ENCODE measurements at places on chromosomes 2 and 18.

DNA sequence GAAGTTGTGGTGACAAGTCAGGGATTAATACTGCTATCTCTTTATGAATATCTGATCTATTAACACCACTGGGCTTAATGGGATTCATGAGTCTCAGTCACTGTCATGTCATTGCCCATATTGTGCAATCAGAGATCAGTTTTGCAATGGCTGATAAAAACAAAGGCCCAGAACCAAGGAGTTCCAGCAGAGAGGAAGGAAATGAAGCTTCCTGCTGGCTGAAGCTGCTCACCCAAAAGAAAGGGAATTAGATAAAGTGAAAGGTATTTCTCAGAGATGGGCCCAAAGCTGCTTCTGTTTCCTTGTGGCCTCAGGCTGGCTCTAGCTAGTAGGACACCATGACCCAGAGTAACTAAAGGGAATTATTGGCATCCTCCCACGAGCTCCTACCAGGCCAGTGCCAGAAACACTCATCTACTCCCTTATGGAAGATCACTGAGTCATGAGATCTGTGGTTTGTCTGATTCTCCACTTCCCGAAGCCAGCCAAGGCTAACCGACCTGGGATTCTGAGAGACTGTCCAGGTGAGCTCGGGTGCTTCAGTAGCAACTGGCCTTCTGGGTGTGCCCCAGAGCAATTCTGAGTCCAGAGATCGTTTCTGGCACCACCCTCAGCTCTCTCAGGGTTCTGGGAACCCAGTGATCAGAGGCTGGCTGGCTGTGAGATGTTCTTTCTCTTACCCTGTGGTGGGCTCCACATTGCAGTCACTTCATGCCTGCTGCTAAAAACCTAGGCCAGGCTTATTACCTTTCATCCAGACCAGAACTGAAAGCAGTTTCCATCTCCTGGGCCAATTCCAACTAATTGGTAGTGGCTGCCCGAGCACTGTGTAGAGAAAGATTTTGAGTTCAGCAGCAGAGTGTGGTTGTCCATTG lies 129.5 kb upstream of the PELI1 start:
- DNase-seq, result no peak

- DNase-seq, result no peak
Observed at GRCh38 chr18:12027046-12027445, 45.7 kb downstream of the IMPA2 start.

GRCh38 chr2:950080-950966 lies at the start of gene SNTG2:
Gene SNTG2 (plus strand): TSS chr2:950849. CDS start chr2:950997, 148 bp downstream.
- peak; percentile 69 for DNase-seq

DNA sequence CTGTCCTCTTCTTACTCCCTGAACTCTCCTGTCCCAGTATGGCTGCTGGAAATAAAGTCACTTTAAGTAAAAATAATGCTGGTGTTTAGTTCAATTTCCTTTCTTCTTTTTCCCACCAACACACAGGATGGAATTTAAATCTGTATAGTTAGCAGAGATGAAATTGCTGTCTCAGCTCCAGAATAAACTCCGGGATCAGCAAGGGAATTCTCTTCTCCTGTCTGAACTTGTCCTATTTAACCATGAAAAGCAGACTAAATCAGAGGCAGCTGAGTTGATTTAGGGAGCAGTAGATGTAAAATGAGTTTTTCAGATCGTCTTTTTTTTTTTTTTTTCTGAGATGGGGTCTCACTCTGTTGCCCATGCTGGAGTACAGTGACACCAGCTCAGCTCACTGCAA lies 25.9 kb downstream of the TTLL4 start:
- DNase-seq, result no peak

GRCh38 chr18:79434607-79435401 lies 39.1 kb downstream of the NFATC1 start:
- no peak for DNase-seq

- DNase-seq, result no peak
Observed at GRCh38 chr2:224334726-224335125, 67.2 kb downstream of the FAM124B start.

DNA sequence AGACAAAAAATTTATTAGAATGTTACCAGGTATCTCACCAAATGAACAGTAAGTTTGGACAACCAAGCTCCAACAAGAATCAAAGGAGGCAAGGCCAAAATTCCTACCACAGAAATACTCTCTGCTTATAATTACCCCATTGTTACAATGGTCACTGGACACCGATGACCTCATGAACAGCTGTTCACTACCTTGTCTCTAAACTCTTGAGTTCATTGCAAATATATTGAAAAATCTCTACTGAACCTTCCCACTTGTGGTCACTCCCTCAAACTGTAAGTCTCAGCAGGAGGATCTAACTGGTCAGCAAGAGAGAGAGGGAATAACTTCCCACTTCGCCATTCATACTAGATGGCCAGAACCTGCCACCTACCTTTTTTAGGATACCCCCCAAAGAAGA lies 50.0 kb downstream of the ERBB4 start:
- DNase-seq, result no peak

GRCh38 chr2:17245906-17246305 lies 272.3 kb downstream of the RAD51AP2 start:
- DNase-seq, result no peak

- no peak for DNase-seq
Observed at GRCh38 chr2:158740127-158740526, 55.0 kb upstream of the DAPL1 start.

GRCh38 chr2:199356412-199356811 lies 101.3 kb downstream of the SATB2 start:
- DNase-seq, result no peak

- no peak for DNase-seq
Observed at GRCh38 chr2:193895226-193895625, 1700.5 kb upstream of the TMEFF2 start.

GRCh38 chr2:101311696-101312017 lies 3.2 kb upstream of the RNF149 start:
- DNase-seq, result no peak

- no peak for DNase-seq
Observed at GRCh38 chr18:31206787-31207381, 44.2 kb upstream of the DSC1 start.

GRCh38 chr2:238645716-238646115 lies 202.2 kb upstream of the TWIST2 start:
- DNase-seq, result no peak

- no peak for DNase-seq
Observed at GRCh38 chr2:174573621-174574081, 24.0 kb downstream of the WIPF1 start.

GRCh38 chr18:55862693-55863390 lies 274.9 kb upstream of the TCF4 start:
- no peak for DNase-seq

DNA sequence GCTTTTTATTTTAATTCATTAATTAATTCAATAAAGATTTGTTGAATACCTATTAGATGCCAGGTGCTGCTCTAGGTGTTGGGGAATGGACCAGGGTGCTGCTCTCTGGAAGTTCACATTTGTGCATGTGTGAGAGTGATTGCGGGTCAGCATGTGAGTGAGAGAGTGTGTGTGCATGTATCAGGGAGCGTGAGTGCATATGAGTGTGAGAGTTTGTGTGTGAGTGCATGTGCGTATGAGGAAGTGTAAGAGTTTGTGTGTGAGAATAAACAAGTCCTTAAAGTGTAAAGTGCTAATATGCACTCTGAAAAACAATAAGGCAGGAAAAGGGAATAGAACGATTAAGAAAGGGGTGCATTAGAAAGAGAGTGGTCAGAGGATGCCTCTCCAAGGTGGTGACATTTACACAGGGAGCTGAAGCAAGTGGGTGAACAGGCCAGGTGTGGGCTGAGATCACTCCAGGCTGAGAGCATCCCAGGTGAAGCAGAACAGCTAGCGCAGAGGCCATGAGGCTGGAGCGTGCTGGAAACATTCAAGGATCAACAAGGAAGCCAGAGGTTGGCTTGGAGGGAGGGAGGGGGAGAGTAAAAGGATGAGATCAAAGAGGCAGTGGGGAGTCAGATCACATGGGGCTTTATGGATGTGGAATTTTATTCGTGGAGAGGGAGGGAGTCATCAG lies 50.5 kb upstream of the SLC1A4 start:
- no peak for DNase-seq

DNA sequence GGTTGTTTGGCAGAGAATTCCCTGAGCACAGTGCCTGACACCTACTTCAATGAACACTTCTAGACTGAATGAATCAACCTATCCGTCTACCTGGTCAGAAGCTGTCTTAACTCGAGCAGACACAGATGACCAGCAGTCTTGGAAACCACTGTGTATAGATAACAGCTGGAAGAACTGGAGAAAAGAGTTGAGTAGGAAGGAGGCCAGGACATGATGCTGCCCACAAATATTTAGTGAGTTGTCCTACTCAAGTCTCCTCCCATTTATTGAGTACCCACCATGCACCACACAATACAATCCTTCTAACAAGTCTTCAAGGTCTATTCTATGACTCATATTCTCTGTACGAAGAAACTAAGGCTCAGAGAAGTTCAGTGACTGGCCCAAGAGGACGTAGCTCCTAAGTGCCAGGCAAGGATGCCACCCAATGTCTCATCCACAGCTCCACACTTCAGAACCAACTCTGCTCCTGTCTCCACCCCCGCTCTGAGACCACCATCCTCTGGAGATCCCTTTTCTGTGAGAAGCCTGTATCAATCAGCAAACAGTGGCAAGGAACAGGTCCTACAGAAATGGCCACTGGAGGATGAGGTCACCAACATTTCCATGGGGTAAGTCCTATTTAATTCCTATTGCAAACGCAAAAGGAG lies 62.2 kb downstream of the GALNT14 start:
- no peak for DNase-seq

DNA sequence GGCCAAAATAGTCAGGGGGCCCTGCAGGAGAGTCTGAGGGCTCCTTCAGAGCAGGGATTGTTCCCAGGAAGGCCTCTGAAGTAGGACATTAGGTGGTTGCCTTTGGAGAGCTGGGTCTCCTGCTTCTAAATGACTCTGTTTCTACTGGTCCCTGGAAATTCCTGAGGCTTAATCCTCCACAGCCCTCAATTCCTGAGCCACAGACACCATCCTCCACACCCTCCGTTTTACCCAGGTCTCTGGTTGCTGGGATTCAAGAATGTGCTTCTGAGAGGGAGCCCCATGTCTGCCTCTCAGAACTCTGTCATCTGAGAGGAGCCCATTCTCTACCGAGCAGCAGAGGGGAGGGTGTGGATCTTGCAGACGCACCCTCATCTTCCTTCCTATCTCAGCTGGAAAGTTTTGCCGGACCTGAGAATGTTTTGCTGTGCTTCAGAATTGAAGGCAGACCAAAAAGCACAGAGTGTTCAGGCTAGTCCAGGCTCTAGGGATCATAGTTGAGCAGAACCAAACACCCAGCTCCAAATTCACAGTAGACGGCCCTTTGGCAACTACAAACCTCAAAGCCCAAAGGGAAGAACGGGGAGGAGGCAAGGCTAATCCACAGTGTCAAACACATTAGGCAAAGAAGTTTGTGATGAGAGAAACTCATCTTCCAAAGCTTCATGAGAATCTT lies 8.1 kb downstream of the VIT start:
- no peak for DNase-seq

DNA sequence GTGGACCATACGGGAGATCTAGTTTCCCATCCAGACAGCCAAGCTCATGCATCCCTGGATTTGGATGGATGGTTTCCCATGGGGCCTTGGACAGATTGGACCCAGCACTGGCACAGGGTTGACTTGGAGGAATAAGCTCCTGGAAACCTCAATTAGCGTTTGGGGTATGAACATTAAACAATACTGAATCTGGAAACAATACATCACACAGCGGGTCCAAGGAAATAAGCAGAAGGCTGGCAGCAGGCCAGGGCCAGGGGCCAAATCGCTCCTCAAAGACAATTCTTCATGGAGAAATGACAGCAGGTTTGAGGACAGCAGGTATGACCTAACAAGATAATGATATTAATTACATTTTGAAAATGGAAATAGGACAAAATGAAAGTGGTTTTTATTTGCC lies 540.6 kb downstream of the RIT2 start:
- DNase-seq, result no peak

DNA sequence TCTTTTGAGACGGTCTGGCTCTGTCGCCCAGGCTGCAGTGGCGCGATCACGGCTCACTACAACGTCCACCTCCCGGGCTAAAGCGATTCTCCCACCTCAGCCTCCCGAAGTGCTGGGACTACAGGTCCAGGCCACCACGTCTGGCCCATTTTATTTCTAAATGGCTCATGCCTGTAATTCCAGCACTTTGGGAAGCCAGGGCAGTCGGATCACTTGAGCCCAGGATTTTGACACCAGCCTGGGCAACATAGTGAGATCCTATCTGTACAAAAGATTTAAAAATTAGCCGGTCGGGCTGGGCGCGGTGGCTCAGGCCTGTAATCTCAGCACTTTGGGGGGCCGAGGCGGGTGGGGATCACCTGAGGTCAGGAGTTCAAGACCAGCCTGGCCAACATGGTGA lies 26.4 kb upstream of the EFHD1 start:
- no peak for DNase-seq

- DNase-seq, result no peak
Observed at GRCh38 chr2:198662905-198663304, 794.8 kb downstream of the SATB2 start.

Measured in activated T-cell treated with anti-CD3 and anti-CD28 coated beads, Interleukin-2, amount 50 U/mL, for 24 hours (primary cell).